Uterine smooth muscle cell (primary cell): ENCODE measurements at places on chromosomes 3 and 15. TPM values are rescaled to one million over a fixed set of nuclear protein-coding genes. Genes with fewer than 3 reads are reported as not detected.

Gene KLHL18
- 20.0 and 25.3 TPM in 2 replicates for total RNA-seq

Gene LSM3
- 8.0 and 16.4 TPM in 2 replicates for total RNA-seq

Gene ECE2
- total RNA-seq: under 0.01 TPM in 1 of 2 replicates, not detected in the other

Gene ULK3
- total RNA-seq: 15.2 and 15.8 TPM in 2 replicates

Gene CACNA2D3
- not detected in 2 replicates for total RNA-seq

Gene ABHD2
- total RNA-seq: 47.1 and 91.2 TPM in 2 replicates

Gene ROBO1
- 37.1 and 63.6 TPM in 2 replicates for total RNA-seq

Gene GDPGP1
- 3.0 and 11.0 TPM in 2 replicates for total RNA-seq

Gene PSMA4
- total RNA-seq: 221 and 428 TPM in 2 replicates

Gene TRIM42
- not detected in 2 replicates for total RNA-seq

Gene GABRA5
- 0.50 TPM in 1 of 2 replicates, not detected in the other for total RNA-seq

Gene ZPLD1
- total RNA-seq: 0.62 TPM in 1 of 2 replicates, not detected in the other

Gene FBXO40
- total RNA-seq: under 0.01 TPM in 1 of 2 replicates, not detected in the other

Gene FILIP1L
- total RNA-seq: 15.8 and 24.0 TPM in 2 replicates

Gene OR5K2
- not detected in 2 replicates for total RNA-seq

Gene SPINT1
- 0.37 and 0.66 TPM in 2 replicates for total RNA-seq

Gene FAM162A
- total RNA-seq: 12.0 and 18.0 TPM in 2 replicates

Gene FRMD4B
- 1.9 and 7.5 TPM in 2 replicates for total RNA-seq

Gene LMAN1L
- total RNA-seq: 0.11 TPM in 1 of 2 replicates, not detected in the other
